Bronchial epithelial cell (primary cell): ENCODE measurements at places on chromosomes 1 and 21. TPM values are rescaled to one million over a fixed set of nuclear protein-coding genes. Genes with fewer than 3 reads are reported as not detected.

The GCSAML gene
- not detected in 2 replicates for total RNA-seq

The RAVER2 gene
- 5.3 and 6.4 TPM in 2 replicates for total RNA-seq

The CCDC17 gene
- 0.79 and 1.7 TPM in 2 replicates for total RNA-seq

DNA sequence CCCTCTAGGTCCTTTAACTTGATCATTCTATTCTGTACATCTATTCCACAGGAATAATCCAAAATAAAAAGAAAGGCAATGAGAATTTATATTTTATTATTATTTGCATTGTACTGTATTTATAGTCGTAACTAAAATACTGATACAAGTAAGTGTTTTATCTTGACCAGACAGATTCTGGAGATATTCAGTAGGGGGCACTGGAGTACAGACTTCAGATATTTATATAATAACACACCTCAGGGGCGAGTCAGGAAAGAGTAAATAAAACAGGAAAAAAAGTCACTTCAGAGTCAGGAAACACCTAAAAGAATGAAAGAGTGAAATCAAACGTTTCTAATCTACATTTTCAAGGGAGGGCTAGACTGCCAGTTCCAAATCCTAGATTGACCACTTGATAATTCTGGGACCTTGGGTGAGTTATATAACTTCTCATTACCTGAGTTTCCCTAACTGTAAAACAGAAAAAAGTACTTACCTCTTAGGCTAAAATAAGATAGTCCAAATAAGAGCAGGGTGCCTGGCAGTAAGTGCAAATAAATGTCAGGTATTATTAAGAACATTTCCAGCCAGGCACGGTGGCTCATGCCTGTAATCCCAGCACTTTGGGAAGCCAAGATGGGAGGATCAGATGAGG is 31.1 kb upstream of the MTF1 start:
- DNase-seq = peak; percentile 58

- DNase-seq = peak; percentile 78
Measured at GRCh38 chr1:98388441-98388840, 273.1 kb upstream of the SNX7 start.

DNA sequence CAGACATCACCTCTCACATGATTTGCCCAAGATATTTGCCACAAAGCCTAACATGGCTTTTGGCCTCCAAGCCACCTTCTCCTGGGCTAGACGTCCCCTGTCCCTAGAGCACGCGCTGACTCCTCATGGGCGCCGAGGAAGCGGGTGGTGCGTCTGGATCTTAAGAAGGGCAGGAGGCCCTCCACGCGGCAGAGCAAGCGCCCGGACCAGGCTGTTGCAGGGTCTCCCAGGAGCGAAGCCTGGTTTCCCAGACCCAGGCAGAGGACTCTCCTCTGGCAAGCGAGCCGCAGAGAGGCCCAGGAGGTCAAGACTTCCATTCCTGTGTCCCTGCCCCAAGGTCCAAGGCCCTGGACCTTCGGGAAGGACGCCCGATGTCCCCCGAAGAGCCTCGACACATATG is 101.7 kb upstream of the TTC34 start:
- DNase-seq = no peak

DNA sequence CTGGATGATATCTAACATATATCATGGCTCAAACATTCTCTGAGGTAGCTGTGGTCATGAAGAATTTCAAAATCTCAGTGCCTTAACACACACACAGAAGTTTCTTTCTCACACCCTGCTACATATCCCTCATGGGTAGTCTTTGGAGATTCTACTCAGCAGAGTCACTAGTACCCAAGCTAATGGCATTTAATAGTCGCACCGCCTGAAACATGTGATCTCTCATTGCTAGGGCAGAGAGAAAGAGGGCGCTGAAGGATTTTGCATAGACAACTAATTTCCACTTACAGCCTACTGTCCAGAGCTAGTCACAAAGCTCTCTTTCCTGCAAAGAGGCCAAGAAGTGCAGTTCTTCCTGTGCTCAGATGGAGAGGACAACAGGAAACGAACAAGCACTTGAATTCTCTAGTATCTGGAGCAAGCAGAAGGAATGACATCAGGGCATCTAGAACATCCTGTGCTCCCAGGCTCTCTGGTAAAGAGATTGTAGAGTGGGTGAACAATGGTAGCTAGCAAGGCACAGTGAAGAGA is 183.4 kb upstream of the PTBP2 start:
- DNase-seq = no peak
